ENCODE measurements at places on chromosomes 4 and X. TPM values are rescaled to one million over a fixed set of nuclear protein-coding genes. Genes with fewer than 3 reads are reported as not detected.

The FRMD7 gene
- total RNA-seq = not detected

The SHISA3 gene
- 0.60 TPM for total RNA-seq

The GC gene
- not detected for total RNA-seq

DNA sequence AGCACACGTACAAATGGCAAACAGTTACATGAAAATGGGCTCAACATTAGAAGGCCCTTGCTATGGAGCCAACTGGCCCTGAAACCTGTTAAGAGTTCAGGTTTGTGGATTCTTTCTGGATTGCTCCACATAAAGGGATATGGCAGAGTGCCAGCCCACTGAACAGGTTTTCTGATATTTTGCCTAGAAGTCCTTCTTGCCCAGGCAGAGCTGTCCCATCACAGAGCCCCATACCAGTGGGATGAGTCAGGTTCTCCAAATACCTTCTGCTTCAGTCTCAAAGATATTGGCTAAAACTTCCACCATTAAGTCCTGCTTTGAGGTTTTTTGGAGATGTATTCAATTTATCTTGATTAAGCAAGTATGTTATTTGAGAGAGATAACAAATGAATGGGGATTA is 146.8 kb upstream of the IL1RAPL2 start:
- no peak for DNase-seq

DNA sequence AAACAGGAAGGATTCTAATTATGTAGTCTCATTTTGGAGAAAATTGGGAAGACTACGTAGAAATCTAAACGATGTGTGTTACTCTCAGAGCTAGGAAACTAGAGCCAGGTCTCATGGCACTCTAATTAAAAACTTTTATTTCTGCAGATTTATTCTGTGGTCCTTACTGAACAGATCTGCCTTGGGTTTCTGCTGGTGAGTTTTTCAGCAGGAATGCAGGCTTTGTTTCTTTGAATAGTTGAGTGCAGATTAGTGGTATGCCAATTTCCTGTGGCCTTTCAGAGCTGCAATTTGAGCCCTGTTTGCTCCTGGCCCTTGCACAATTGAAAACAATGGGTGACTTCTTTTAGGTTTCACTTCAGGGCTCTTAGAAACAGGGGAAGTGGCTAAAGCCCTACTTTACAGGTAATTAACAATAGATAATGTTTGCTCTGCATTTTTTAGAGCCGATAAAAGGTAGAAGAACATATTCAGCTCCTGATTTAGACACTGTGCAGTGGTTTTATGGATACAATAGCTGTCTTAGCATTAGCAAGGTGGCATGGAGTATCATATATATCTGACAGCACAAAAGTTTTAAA is 21.8 kb downstream of the SPRY1 start:
- peak; percentile 23 for DNase-seq
